ENCODE measurements at places on chromosomes 1 and 21.

DNA sequence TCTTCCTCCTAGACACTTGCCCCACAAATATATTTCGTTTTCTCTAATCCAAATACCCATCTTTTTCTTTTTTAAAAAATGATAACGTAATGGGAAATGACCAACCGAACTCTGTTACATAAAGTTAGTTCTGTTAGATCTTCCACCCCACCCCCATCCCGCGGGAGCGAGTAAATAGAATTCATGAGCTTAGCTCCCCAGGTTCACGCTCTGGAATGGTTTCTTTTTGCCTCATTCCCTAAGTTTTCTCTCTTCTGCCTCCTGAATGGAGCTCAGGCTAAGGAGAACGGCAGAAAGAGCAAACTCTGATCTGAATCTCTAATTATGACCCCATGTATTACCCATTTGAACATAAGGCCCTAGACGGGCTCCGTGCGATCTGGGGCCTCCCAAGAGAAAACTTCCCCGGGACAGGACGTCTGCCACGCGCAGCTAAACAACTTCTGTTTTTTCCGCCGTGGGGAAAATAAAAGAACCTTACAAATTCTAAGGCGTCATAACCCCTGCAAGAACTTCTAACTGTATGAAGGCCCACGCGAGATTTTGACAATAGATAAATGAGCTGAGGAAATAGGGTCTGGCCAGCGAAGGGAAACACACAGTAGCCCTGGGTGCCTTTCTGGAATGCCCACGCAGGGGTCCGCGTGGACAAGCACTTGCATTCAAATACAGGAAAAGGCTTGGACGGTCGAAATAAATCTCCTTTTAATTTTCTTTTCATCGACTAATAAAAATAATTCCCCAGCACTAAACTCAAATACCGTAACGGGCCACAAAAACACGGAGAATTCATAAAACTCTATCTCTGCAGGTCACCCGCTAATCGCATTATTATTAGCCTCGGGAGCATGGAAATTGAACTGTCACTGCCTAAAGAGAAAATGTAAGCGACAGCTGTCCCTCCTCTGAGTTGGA, 2.2 kb downstream of the TBX15 start:
- DNase-seq = peak; percentile 24

DNA sequence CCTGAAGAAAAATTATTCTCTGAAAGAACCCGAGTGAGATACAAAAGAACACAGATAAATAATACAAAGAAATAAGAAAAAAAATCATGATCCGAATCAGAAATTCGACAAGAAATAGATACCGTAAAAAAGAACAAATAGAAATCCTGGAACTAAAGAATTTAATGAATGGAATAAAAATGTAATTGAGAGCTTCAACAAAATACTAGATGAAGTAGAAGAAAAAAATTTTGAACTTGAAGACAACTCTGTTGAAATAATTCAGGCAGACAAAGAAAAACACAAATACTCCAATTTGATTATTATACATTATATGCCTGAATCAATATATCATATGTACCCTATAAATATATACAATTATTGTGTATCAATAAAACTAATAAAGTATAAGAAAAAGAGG, 4.8 kb upstream of the OR6F1 start:
- DNase-seq = no peak

DNA sequence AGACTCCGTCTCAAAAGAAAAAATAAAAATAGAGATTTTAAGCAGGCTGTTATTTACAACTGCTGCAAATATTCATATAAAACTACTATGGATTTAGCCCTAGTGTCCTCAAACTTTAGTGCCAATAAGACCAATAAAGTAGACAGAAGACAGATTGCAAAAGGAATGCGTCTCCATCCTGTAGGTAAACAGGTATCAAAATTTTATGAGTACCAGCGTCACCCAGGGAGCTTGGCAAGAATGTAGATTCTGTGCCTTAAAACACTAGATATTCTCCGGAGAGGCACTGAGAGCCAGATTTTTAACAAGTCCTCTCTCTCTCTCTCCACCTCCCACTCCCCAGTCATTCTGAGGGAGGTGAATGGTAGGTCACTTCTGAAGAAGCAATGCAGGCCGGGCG, 18.4 kb downstream of the SMYD3 start:
- DNase-seq = no peak

DNA sequence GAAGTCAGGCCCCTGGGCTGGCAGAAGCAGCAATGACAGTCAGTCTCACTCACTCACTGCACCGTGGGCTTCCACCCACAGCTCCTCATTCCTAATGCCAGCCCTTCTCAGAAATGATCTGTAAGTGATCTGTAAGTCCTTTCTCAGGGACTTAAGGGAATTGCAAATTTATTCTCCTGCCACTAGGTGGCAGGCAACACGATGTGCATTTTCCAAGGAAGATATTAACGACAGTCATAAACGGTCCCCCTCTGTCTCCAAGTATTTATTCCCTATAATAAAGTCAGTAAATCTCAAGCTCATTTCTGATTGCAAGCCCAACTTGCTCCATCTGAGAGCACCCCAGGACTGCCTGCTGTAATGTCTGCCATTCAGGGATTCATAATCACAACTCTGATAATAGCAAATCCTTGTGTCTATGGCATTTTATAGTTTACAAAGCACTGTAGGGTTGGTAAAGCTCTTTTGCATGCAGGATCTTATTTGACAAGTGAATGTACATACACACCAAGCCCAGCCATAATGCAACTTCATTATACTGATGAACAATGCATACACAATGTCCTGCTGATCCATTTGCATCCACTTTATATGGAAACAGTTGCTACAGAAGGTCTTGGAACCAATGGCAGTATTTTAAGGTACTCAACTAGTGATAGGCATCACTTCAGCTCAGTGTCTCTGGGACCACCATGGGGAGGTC, 380.5 kb upstream of the CAMK1G start:
- peak; percentile 21 for DNase-seq

DNA sequence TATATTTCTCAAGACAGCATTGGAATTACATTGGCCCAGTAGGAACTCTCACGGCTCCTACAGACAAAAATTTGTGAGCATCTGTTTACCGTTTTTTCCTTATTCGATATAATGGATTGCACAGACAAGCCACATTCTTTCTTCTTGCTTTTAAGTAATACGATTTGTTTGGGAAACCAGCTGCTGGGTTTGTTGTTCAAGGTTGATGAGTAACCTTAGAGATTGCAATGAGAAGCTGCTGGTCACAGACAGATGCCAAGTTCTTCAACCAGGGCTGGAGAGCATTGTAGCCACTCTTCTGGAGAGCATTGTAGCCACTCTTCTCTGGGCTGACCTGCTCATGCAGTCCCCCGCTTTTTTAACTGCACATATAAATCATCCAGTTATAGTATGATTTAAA, 1.4 kb upstream of the MIA3 start:
- DNase-seq = peak; percentile 30

- no peak for DNase-seq
Observed at GRCh38 chr1:153540394-153541361, at the start of gene S100A5. TSS of gene S100A5 (minus strand) at chr1:153540934. CDS start at chr1:153540191, 743 bp downstream.

- DNase-seq = no peak
Observed at GRCh38 chr1:219480011-219480410, 132.9 kb downstream of the ZC3H11B start.

DNA sequence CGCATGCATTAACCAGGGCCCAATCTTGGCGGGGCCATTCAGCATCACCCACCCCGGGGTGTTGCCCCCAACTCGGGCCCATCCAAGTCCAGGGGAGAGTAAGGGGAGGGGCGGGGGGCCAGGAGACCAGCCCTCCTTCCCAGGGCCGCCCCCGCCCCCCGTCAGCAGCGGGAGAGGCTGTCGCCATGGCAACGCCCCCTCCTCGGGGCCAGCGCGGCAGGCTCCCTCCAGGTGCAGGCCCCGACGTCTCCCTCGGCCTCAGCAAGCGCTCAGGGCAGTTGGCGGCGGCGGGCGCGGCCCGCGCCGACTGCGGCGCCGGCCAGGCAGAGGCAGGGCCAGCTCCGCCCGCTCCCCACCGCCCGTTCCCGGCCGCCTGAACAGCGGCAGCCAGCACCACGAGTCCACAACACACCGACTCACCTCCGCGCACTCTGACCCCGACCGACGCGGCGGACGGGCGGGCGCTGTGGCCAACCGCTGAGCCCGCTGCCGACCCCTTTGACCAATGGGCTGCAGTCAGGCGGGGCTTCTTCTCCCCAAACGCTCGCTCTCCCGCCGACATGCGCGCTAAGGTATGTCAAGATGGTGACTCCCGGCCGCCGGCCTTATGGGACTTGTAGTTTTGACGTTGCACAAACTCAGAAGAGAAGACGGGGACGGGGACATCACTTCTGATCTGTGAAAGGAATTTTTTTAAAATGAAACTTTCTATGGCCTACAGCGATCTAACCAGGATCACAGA, at the start of gene ERI3:
Gene ERI3 (minus strand): TSS at position 418 of the 742 bp plus-strand sequence. CDS start 231 bp downstream, at position 187.
- peak; percentile 95 for DNase-seq

- no peak for DNase-seq
Observed at GRCh38 chr1:41848216-41848952, 70.3 kb downstream of the HIVEP3 start.

DNA sequence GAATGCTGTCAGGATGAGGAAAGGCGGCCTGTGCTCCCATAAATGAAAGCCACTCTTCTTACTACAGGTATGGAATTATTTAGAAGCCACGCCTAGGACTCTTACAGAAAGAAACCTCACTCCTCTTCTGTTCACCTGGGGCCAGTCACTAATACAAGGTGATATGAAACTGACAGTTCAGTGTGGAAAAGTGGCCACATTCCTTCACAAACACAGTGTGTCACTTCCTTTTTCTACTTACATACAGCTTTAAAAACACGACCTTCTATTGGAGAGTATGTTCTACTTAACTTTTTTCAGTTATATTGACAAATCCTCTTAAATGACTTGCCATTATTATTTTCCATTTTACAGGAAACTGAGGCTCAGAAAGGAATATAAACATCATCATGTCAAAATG, 163.1 kb downstream of the PCNX2 start:
- no peak for DNase-seq

DNA sequence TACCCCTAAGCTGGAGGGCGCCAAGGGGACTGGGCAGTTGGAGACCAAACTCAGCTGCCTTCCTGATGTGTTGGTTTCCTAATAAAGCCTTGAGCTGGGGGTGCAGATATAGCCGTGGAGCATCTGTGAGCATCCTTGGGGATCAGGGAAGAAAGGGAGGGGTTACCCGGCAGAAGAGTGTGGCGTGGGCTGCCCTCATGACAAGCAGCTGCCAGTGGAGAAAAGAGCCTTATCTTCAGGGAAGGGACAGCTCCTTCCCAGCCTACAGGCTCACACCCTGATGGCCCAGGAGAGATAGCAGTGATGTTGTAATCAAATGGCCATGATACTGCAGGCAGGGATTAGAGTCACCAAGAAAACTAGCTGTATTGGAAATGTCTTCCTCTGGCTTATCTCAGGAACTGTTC, 10.8 kb upstream of the NFASC start:
- DNase-seq = no peak

- no peak for DNase-seq
Observed at GRCh38 chr1:117564227-117565075, 41.4 kb upstream of the TENT5C start.

DNA sequence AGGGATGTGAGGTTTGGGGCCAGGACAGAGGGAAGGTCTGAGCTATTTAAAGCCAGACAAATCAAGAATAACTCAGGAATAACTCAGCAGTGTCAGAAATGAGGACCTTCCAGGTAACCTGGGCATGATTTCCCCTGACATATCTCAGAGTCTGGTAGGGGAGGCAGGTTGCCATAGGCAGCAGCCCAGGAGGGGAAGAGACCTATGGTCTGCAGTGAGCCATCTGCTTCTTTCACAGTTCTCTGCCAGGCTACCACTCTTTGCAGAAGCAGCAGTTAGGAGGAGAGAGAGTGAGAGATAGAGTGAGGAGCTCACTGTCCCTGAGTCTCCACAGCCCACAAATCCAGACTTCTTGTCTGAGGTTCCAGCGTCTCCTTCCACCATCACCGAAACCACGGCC, 6.3 kb upstream of the VSIG8 start:
- DNase-seq = no peak

All from skin of body (tissue), 3 donors.